Fibroblast of skin of right biceps (primary cell): ENCODE measurements at places on chromosomes 3 and 15.
A peak's percentile ranks its signal among the peaks of the same experiment; 100 is the strongest.

- peak; percentile 79 for DNase-seq
These were observed 29.7 kb upstream of the STRIT1 start for GRCh38 chr3:155323063-155323666.

- DNase-seq = no peak
These were observed 47.9 kb downstream of the ATP2C1 start for GRCh38 chr3:130941793-130942192.

GRCh38 chr15:63047792-63048114 is 5.2 kb downstream of the TPM1 start:
- no peak for DNase-seq

GRCh38 chr15:60740787-60741354 is 261.9 kb upstream of the ICE2 start:
- DNase-seq = no peak

GRCh38 chr3:180320631-180321030 is 281.3 kb upstream of the TTC14 start:
- DNase-seq = peak; percentile 37

- no peak for DNase-seq
These were observed 63.0 kb downstream of the NCEH1 start for GRCh38 chr3:172647823-172648222.

GRCh38 chr15:63826528-63826927 is 7.2 kb downstream of the HERC1 start:
- peak; percentile 39 for DNase-seq
